ENCODE measurements at places on chromosomes 5 and 9. TPM values are rescaled to one million over a fixed set of nuclear protein-coding genes. Genes with fewer than 3 reads are reported as not detected.

Gene PTPDC1
- total RNA-seq, result 6.6 TPM

GRCh38 chr5:23013395-23013998 lies 160.4 kb upstream of the CDH12 start:
- no peak for DNase-seq

- DNase-seq, result no peak
Measured at GRCh38 chr9:120776788-120777187, 16.4 kb downstream of the FBXW2 start.

- peak; percentile 71 for DNase-seq
Measured at GRCh38 chr9:76646249-76646648, 118.0 kb upstream of the PCA3 start.
